A549 treated with DMSO at 1 μM for 4 hours (cell line): ENCODE measurements at places on chromosomes 2 and 18. TPM values are rescaled to one million over a fixed set of nuclear protein-coding genes. Genes with fewer than 3 reads are reported as not detected.

The CNGA3 gene
- 0.03 TPM in 1 of 5 replicates, not detected in the others for total RNA-seq

The RTP5 gene
- total RNA-seq, result not detected in 5 replicates

The TMEM247 gene
- not detected in 5 replicates for total RNA-seq

The TLX2 gene
- total RNA-seq, result 0.14 to 0.43 TPM (median 0.25 TPM) in 5 replicates

The DNAJC5G gene
- not detected in 5 replicates for total RNA-seq

The DYNAP gene
- total RNA-seq, result not detected in 5 replicates

The C2orf80 gene
- total RNA-seq, result not detected in 5 replicates

The UPP2 gene
- not detected in 5 replicates for total RNA-seq

The PJVK gene
- 0.72 to 1.9 TPM (median 1.6 TPM) in 5 replicates for total RNA-seq

The POTEJ gene
- total RNA-seq, result not detected in 5 replicates

The PLCL1 gene
- total RNA-seq, result 0.07 TPM in 1 of 5 replicates, not detected in the others

The DSG1 gene
- total RNA-seq, result not detected in 5 replicates

The RSAD2 gene
- 0.15 to 0.62 TPM (median 0.34 TPM) in 5 replicates for total RNA-seq

The MGAT4A gene
- total RNA-seq, result 0.78 to 1.7 TPM (median 1.3 TPM) in 5 replicates

The INHA gene
- total RNA-seq, result 0.38 to 0.57 TPM (median 0.52 TPM) in 5 replicates

The OTOF gene
- 0.03 to 0.11 TPM (median 0.09 TPM) in 5 replicates for total RNA-seq

The SCYGR2 gene
- total RNA-seq, result not detected in 5 replicates

The C1QL2 gene
- total RNA-seq, result 0.14 to 0.21 TPM (median 0.14 TPM) in 4 of 5 replicates, not detected in the other

The AP1S3 gene
- 23.7 to 33.6 TPM (median 31.4 TPM) in 5 replicates for total RNA-seq

The LONRF2 gene
- total RNA-seq, result 3.3 to 5.5 TPM (median 4.8 TPM) in 5 replicates

The MAPRE2 gene
- 17.0 to 19.0 TPM (median 17.8 TPM) in 5 replicates for total RNA-seq

The STEAP3 gene
- total RNA-seq, result 39.2 to 47.7 TPM (median 39.9 TPM) in 5 replicates

The UNC80 gene
- total RNA-seq, result not detected in 5 replicates

The SKOR2 gene
- not detected in 5 replicates for total RNA-seq

The PREB gene
- total RNA-seq, result 46.9 to 72.9 TPM (median 65.1 TPM) in 5 replicates

The IL1F10 gene
- total RNA-seq, result not detected in 5 replicates

The TMEM237 gene
- 18.4 to 23.4 TPM (median 21.1 TPM) in 5 replicates for total RNA-seq

The PSTPIP2 gene
- total RNA-seq, result 0.24 to 0.39 TPM (median 0.28 TPM) in 5 replicates

The ANKRD30BL gene
- not detected in 5 replicates for total RNA-seq

The MROH2A gene
- 0.14 to 0.32 TPM (median 0.20 TPM) in 5 replicates for total RNA-seq

The SERPINB10 gene
- total RNA-seq, result 0.22 TPM in 1 of 5 replicates, not detected in the others

The INHBB gene
- total RNA-seq, result 13.4 to 20.3 TPM (median 16.0 TPM) in 5 replicates

The DSEL gene
- total RNA-seq, result 0.34 to 0.55 TPM (median 0.40 TPM) in 5 replicates

The CDH19 gene
- total RNA-seq, result 0.96 to 2.1 TPM (median 1.7 TPM) in 5 replicates

The UNC50 gene
- total RNA-seq, result 43.8 to 50.7 TPM (median 46.3 TPM) in 5 replicates

The HAUS1 gene
- 30.9 to 55.6 TPM (median 38.1 TPM) in 5 replicates for total RNA-seq

The POTEI gene
- total RNA-seq, result 0.01 TPM in 1 of 5 replicates, not detected in the others

The EPB41L3 gene
- 0.09 to 0.32 TPM (median 0.16 TPM) in 5 replicates for total RNA-seq

The ANKRD29 gene
- 10.0 to 14.9 TPM (median 12.6 TPM) in 5 replicates for total RNA-seq

The PAIP2B gene
- 0.24 to 0.44 TPM (median 0.43 TPM) in 5 replicates for total RNA-seq

The GRHL1 gene
- 1.2 to 1.7 TPM (median 1.2 TPM) in 5 replicates for total RNA-seq

The GAREM1 gene
- total RNA-seq, result 2.0 to 3.0 TPM (median 2.9 TPM) in 5 replicates

The ABCG8 gene
- total RNA-seq, result not detected in 5 replicates

The EFHD1 gene
- total RNA-seq, result 1.6 to 2.6 TPM (median 1.9 TPM) in 5 replicates

The CTAGE1 gene
- not detected in 5 replicates for total RNA-seq

The OSR1 gene
- total RNA-seq, result 4.9 to 9.0 TPM (median 5.3 TPM) in 5 replicates

The MOGAT1 gene
- total RNA-seq, result not detected in 5 replicates

The DNAJB2 gene
- total RNA-seq, result 46.4 to 58.3 TPM (median 54.4 TPM) in 5 replicates
